ENCODE measurements at places on chromosomes 3 and 15. TPM values are rescaled to one million over a fixed set of nuclear protein-coding genes. Genes with fewer than 3 reads are reported as not detected.

Gene CNOT10
- 28.5 TPM for total RNA-seq

Gene MORC1
- not detected for total RNA-seq

Gene MGLL
- total RNA-seq, result 58.5 TPM

Gene HIGD1A
- total RNA-seq, result 28.8 TPM

Gene FBLN2
- total RNA-seq, result 2.9 TPM
